ENCODE measurements at places on chromosomes 2 and 18.

DNA sequence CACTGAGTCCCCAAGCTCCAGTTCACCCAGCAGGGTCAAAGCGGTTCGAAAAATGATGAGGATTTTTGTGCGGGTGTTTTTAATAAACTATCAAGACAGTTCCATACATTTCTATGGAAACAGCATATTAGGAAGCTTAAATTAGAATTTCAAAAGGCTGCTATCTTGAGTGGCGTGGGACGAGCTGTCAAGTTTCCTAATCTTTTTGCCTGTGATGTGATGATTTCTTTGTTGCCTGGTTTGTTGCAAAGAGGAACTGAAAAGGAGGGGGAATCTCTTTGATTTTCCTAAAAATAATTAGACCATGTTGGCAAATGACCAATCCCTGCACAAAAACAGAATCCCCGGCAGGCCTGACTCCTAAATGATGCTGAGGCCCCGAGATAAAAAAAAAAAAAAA, 66.1 kb upstream of the ATG16L1 start:
- no peak overlapping the region for H3K27ac ChIP-seq
- DNase-seq = no peak
- no peaks in the 10 kb centered on the region for H3K27me3 ChIP-seq
- H3K4me1 ChIP-seq = no peaks in the 10 kb centered on the region

DNA sequence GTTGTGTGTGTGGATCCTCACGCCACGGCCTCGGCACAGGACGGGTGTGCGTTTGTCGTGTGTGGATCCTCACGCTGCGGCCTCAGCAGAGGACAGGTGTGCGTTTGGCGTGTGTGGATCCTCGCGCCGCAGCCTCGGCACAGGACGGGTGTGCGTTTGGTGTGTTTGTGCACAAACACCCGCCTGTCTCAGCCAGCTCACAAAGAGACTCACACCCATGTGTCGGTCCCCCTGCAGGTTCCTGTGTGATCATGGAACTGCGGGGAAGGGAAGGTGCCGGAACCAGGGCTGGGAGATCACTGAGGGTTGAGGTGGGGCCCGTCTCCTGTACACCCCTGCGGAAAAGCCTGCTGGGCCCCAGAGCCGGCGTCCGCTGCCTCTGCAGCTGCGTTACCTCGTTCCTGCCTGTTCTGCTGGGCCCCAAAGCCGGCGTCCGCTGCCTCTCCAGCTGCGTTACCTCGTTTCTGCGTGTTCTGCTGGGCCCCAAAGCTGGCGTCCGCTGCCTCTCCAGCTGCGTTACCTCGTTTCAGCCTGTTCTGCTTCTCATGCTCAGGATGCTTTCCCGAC, 53.6 kb downstream of the CTDP1 start:
- no peak for DNase-seq
- peaks cover 54% of the 10 kb centered on the region for H3K36me3 ChIP-seq
- H3K4me3 ChIP-seq = no peak overlapping the region
- no peaks in the 10 kb centered on the region for H3K27me3 ChIP-seq
- H3K4me1 ChIP-seq = no peaks in the 10 kb centered on the region
- no peak overlapping the region for H3K27ac ChIP-seq

DNA sequence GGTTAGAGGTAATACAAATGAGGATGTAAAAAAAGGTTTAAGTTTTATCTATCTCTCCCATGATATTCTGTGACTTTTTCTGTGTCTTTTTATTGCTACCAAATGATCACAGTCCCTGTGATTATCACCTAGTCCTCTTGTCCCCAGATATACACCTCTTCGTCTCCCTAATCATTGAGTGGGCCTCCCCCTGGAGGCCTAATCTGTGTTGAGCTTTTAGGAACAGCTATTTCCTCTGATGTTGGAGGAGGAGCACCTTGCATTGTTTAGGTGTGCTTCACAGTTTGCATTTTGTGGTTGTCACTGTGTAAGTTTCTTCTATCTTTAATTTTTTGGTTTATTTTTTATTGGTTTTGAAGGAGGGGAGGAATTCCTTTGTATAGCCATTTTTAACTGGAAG, 33.3 kb downstream of the CCDC85A start:
- no peaks in the 10 kb centered on the region for H3K4me1 ChIP-seq
- DNase-seq = no peak
- H3K4me3 ChIP-seq = no peak overlapping the region
- no peaks in the 10 kb centered on the region for H3K36me3 ChIP-seq
- no peaks in the 10 kb centered on the region for H3K27me3 ChIP-seq

DNA sequence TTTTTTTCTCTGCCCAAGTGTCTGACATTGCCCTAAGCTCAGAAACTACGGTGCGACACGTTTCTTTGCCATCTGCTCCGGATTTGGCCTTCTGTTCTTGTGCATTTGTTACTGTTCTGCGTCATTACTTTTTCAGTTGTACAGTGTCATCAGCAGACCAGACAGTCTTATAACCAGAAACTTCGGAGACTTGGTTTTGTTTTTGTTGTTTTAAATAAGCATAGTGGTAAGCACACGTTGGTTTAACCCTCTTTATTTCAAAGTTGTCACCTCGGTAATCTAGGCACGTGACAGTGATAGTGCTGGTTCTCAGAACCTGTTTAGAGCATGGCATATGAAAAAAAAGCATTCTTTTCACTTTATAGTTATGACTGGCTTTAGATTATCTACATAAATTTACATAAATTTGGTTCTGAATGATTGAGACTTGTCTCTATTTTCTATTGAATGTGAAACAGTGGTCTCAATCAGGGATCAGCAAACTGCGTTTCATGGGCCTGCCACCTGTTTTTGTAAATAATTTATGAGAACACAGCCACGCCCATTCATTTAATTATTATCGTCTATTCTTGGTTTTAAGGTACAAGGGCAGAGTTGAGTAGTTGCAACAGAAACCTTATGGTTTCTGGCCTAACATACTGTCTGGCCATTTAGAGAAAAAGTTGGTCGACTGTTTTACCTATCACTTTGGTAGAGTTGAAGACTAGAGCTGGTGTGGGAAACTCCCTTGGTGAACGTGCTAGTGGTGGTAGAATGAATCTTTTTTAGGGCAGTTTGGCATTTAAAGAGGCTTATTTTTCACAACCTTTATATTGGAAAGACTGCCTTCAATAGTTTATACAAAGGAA, 106.5 kb downstream of the ZNF532 start:
- no peaks in the 10 kb centered on the region for H3K27me3 ChIP-seq
- peaks cover 43% of the 10 kb centered on the region for H3K4me1 ChIP-seq
- peaks cover 5% of the 10 kb centered on the region for H3K36me3 ChIP-seq
- H3K27ac ChIP-seq = no peak overlapping the region
- DNase-seq = no peak

- DNase-seq = no peak
- no peaks in the 10 kb centered on the region for H3K36me3 ChIP-seq
- no peaks in the 10 kb centered on the region for H3K27me3 ChIP-seq
- H3K4me3 ChIP-seq = peak overlapping the region; percentile 95
These were observed 632 bp downstream of the AFTPH start for GRCh38 chr2:64524604-64525316.

DNA sequence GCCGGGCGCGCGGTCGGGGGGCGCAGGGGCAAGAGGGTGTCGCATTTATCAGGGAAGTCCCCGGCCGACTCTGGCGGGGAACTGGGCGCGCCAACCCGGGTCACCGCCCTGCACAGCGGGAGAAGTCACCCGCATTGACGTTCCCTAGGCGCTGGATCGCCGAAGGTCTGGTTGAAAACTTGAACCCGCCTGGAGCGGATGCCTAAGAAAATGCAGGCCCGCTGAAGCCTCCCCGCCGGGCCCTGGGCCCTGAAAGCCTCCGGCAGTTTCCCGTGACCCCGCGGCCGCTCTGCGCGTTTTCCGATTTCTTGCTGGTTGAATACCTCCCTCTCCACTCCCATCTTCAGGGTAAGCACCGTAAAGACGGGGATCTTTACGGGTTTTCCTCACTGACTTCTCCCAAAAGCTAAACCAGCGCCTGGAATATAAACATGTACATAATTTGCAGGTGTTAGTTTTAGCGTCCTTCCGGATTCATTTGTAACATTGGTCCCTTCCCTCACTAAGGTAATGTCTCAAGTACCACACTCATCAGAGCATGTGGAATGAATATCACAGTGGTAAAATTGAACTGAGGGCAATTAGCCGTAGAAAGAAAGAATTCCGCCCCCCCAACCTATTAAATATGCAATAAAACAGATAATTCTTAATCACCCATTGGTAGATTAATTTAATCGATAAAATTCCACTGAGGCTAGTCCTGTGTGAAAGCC, 675 bp upstream of the SPIRE1 start:
- peak overlapping the region; percentile 97 for H3K4me3 ChIP-seq
- H3K27me3 ChIP-seq = no peaks in the 10 kb centered on the region
- DNase-seq = no peak
- no peaks in the 10 kb centered on the region for H3K36me3 ChIP-seq

- H3K36me3 ChIP-seq = no peaks in the 10 kb centered on the region
- no peaks in the 10 kb centered on the region for H3K4me1 ChIP-seq
- no peak overlapping the region for H3K27ac ChIP-seq
- no peak for DNase-seq
- no peak overlapping the region for H3K4me3 ChIP-seq
These were observed 1.3 kb downstream of the LRRC30 start for GRCh38 chr18:7232218-7232617.

- no peaks in the 10 kb centered on the region for H3K4me1 ChIP-seq
- H3K4me3 ChIP-seq = no peak overlapping the region
- no peaks in the 10 kb centered on the region for H3K27me3 ChIP-seq
These were observed 1.3 kb upstream of the GREB1 start for GRCh38 chr2:11532416-11533055.

DNA sequence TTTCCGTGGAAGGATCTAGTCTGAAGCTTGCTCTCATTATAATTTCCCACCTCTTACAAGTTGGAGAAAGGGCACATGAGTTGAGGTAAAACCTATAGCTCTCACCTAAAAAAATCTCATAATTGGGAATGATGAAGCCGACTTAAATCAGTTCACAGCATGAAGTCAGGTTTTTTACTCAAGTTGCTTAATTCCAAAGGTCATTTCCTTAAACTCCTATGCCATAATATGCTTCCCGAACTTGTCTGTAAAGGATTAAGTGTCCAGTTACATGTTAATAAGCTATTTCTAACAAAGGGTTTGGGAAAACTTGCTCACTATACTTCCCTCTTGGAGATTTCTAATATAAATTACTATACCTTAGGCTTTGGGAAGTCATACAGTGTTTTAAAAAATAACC, 481.2 kb downstream of the NUP35 start:
- no peaks in the 10 kb centered on the region for H3K4me1 ChIP-seq
- no peak overlapping the region for H3K27ac ChIP-seq
- H3K4me3 ChIP-seq = no peak overlapping the region
- no peak for DNase-seq
- no peaks in the 10 kb centered on the region for H3K36me3 ChIP-seq

- H3K4me3 ChIP-seq = no peak overlapping the region
- DNase-seq = no peak
- no peak overlapping the region for H3K27ac ChIP-seq
- no peaks in the 10 kb centered on the region for H3K27me3 ChIP-seq
- no peaks in the 10 kb centered on the region for H3K36me3 ChIP-seq
- H3K4me1 ChIP-seq = no peaks in the 10 kb centered on the region
These were observed 64.5 kb downstream of the DYSF start for GRCh38 chr2:71517851-71518250.

DNA sequence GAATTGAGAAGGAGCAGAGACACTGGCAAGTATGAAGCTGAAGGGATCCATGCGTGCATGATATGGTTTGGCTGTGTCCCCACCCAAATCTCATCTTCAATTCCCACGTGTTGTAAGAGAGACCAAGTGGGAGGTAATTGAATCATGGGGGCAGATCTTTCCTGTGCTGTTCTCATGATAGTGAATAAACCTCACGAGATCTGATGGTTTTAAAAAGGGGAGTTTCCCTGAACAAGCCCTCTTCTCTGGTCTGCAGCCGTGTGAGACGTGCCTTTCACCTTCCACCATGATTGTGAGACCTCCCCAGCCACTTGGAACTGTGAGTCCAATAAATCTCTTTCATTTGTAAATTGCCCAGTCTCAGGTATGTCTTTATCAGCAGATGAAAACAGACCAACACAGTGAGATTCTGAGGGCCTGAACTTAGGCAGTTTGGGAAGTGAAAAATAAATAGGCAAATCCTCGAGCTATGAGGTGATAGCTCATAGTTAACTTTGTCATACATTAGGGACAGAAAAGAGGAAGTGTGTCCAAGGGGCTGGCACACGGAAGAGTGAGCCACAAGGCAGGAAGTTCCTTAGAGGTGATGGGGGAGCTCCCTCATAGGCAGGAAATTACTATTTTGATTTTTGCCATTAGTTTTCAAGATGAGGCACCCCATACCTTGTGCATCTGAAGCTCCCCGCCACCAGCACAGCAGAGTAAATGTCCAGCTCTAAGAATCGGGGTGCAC, 658.8 kb upstream of the ID2 start:
- no peaks in the 10 kb centered on the region for H3K27me3 ChIP-seq
- H3K4me3 ChIP-seq = no peak overlapping the region
- H3K27ac ChIP-seq = no peak overlapping the region
- H3K36me3 ChIP-seq = no peaks in the 10 kb centered on the region

GRCh38 chr2:24915175-24915574, 4.9 kb downstream of the ADCY3 start:
- H3K27me3 ChIP-seq = no peaks in the 10 kb centered on the region
- DNase-seq = no peak
- H3K27ac ChIP-seq = no peak overlapping the region
- no peak overlapping the region for H3K4me3 ChIP-seq
- peaks cover 52% of the 10 kb centered on the region for H3K4me1 ChIP-seq

DNA sequence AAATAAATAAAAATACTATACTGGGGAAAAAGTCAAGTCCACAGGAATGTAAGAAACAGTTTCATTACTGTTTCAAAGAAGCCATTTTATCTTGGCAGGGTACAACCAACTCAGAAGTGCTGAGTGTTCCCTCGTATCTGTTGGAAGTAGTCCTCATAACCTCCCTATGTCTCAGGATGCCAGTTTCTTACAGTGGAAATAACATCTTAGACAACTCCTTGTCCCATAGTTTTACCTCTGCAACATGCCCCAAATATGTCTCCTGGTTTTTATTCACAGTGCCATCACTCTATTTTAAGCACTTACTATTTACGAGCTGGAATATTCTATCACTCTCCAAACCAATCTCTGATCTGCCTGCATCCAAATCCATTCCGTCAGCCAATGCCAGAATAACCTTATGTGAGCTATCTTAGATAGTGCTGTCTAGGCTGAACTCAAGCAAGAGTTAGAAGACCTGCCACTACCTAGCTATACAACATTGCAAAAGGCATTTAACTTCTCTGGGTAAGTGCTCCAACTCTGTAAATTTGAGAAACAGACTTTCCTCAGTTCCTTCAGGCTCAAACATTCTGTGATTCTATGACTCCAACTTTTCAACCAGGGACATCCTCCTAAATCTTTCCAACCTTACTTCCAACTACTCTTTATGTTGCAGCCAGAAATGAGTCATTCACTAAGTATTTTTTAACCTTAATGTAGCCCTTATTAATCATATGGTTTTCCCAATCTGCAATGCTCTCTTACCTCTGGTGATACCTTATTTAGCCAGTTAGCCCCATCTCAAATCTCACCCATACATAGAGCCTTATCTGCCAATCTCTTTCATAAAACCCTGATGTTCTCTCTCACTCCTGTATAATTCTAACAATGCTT, 66.7 kb downstream of the RTN4 start:
- no peak for DNase-seq
- H3K27me3 ChIP-seq = no peaks in the 10 kb centered on the region
- H3K27ac ChIP-seq = no peak overlapping the region
- peaks cover 12% of the 10 kb centered on the region for H3K36me3 ChIP-seq
- peaks cover 81% of the 10 kb centered on the region for H3K4me1 ChIP-seq
